Activated CD4-positive, alpha-beta T cell treated with anti-CD3 and anti-CD28 coated beads, Interleukin-2, amount 10 ng/mL, durations not matched to agents 24 days and 14 days (primary cell): ENCODE measurements at places on chromosomes 7 and 10. TPM values are rescaled to one million over a fixed set of nuclear protein-coding genes. Genes with fewer than 3 reads are reported as not detected.
A peak's percentile ranks its signal among the peaks of the same experiment; 100 is the strongest.

DNA sequence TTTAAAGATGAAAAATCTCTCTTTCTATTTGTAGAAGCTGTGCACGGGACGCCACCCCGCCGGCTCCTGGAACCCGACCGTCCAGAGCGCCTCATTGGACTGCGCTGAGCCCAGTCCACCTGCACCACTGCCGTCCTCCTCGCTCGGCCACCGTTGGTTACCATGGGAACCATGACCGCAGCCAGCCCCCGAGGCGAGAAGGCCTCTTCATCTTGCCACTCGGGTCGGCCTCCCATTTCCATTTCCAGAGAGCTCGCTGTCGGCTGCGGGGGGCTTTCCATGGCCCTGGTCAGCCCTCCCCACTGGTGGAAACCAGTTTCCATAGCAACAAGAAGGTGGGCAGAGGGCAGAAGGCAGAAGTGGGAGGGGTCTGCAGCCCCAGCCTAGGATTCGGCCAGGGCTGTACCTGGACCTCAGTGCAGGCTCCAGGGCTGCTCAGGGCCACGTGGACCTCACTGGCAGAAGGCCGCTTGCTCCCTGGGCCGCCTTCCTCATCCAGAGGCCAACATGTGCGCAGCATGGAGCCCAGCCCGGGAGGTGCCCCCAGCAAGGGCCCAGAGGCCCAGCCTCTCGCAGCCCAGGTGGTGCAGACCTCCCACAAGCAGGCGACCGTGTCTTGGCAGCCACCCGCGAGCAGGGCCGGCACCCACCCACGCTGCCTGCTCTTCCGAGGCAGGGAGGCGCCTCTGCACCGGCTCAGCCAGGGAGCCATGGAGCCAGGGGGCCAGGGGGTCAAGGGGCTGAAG lies 283.5 kb upstream of the PPP2R2D start:
- no peak overlapping the region for H3K4me3 ChIP-seq
- no peaks in the 10 kb centered on the region for H3K4me1 ChIP-seq
- DNase-seq, result peak; percentile 31
- no peak overlapping the region for H3K27ac ChIP-seq
- H3K36me3 ChIP-seq, result no peaks in the 10 kb centered on the region

- DNase-seq, result no peak
- peaks cover 2% of the 10 kb centered on the region for H3K4me1 ChIP-seq
- H3K27ac ChIP-seq, result no peak overlapping the region
- no peak overlapping the region for H3K4me3 ChIP-seq
- H3K27me3 ChIP-seq, result peaks cover 19% of the 10 kb centered on the region
These were observed 7.9 kb upstream of the INHBA start for GRCh38 chr7:41710838-41711237.

TLL2 gene
- not detected in 2 replicates for total RNA-seq

DNA sequence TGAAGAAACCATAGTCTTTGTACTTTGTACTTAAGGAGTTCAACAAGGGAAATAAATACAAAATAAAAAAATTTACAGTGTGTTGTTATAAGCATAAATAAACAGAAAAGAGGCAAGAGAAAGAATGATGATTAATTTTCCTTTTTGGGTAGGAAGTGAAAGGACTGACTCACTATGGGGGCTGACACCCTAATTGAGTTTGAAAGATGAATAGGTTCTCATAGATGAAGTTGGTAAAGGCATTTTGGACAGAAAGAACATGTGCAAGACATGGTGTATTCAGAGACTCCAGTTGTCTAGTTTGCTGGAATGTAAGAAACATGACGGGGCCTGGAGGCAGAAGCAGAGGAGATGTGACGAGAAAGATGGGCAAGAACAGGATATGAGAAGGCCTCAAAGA lies 83.7 kb downstream of the VPS50 start:
- no peak overlapping the region for H3K27ac ChIP-seq
- no peak for DNase-seq
- peaks cover 9% of the 10 kb centered on the region for H3K4me1 ChIP-seq
- H3K4me3 ChIP-seq, result no peak overlapping the region
- no peaks in the 10 kb centered on the region for H3K27me3 ChIP-seq

GRCh38 chr7:19353180-19353579 lies 208.0 kb upstream of the FERD3L start:
- H3K36me3 ChIP-seq, result no peaks in the 10 kb centered on the region
- H3K4me1 ChIP-seq, result no peaks in the 10 kb centered on the region
- DNase-seq, result no peak
- no peak overlapping the region for H3K27ac ChIP-seq
- no peak overlapping the region for H3K4me3 ChIP-seq

DNA sequence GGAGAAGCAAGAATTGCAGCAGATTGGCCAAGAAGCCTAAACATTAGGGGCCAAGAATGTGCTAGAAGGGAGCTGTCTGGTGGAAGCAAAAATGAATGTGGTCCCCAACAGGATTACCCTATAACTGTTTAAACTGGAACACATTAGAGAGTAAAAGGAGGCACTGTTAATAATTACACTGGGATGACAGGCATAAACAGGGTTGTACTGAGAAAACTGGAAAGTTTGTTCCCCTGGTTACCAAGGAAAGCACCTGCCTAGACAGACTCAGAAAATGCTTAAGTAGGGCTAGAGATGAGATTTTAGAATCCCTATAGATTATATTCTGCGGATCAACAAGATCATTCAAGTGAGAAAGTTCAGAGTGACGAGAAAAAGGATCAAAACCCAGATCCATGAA lies 100.8 kb downstream of the CTTNBP2 start:
- no peak overlapping the region for H3K4me3 ChIP-seq
- no peak overlapping the region for H3K27ac ChIP-seq
- H3K27me3 ChIP-seq, result no peaks in the 10 kb centered on the region
- no peaks in the 10 kb centered on the region for H3K4me1 ChIP-seq
- no peaks in the 10 kb centered on the region for H3K36me3 ChIP-seq

SPDYE16 gene
- total RNA-seq, result 0.47 TPM in 1 of 2 replicates, not detected in the other

DNA sequence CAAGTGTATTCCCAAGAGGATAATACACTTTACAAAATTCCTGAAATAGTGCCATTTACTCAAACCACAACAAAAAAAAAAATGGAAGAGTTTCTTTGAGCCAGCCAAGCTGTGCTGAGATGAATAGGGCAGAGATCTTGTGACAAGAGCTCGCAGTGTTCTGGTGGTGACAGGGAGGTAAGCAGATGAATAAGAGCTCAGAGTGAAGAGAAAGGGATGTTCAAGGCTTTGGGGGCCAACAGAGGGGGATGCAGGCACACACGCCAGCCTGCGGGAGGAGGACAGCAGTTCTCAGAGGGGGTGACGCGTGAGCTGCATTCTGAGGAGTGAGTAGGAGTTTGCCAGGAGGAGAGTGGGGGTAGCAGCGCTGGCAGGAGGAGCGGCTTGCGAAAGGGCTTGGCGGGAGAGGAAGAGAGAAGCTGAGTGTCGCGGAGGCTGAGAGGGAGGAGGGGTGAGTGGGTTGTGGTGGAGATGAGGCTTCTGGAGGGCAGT lies 194.4 kb upstream of the IMMP2L start:
- H3K36me3 ChIP-seq, result no peaks in the 10 kb centered on the region
- no peaks in the 10 kb centered on the region for H3K4me1 ChIP-seq
- peaks cover 14% of the 10 kb centered on the region for H3K27me3 ChIP-seq

- peaks cover 63% of the 10 kb centered on the region for H3K27me3 ChIP-seq
- no peak overlapping the region for H3K27ac ChIP-seq
- H3K4me1 ChIP-seq, result peaks cover 4% of the 10 kb centered on the region
These were observed 643 bp downstream of the SMO start for GRCh38 chr7:129188892-129189660.

DNA sequence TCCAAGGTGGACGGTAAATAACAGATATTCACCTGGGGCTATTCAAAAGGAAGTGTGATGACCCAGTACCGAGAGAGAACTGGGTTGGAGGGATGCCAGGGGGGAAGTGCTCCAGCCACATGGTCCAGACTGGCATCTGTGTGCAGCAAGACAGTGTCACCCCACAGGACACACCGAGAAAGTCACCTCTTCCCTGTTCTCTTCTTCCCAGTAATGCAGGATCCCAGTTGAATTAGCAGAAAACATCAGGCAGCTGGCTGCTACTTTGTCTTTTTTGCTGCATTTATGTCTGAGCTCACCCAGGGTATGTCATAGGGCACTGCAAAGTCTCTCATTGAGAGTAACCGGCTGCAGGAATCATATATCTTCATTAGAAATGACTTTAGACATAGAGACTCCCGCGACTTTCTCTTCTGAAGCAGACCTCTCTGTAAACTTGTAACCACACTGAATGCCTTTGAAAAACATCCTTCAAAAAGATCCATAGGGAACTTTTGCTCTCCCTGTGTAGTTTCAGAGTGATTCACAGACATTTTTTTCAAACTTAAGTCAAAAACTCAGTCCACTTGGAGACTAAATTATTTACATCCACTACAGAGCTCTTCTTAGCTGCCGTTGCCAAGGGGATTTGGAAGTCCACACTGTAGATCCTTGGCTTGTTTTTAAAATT lies 609.0 kb upstream of the DPP6 start:
- no peak overlapping the region for H3K4me3 ChIP-seq

CARD11 gene
- total RNA-seq, result 93.4 and 96.2 TPM in 2 replicates

GRCh38 chr7:47211519-47211973 lies 370.4 kb downstream of the TNS3 start:
- no peaks in the 10 kb centered on the region for H3K36me3 ChIP-seq
- H3K27me3 ChIP-seq, result no peaks in the 10 kb centered on the region
- H3K4me1 ChIP-seq, result no peaks in the 10 kb centered on the region
- no peak overlapping the region for H3K27ac ChIP-seq
- no peak overlapping the region for H3K4me3 ChIP-seq

DNA sequence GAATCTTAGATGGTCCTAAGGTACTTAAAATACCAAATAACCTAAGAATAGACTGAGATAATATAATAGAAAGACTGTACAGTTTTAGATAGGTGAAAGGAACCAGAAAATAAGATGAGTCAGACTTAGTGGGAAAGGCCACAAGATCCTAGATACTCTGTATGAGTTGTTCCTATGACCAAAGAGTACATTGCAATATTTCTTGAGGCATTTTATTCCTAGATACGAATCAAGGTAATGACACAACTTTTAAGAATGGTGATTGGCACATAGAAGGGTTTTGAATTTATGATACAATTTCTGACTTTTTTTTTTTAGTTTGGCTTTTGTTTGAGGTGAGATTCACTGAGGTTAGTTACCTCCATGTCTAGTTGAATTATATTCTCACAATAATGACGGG lies 30.2 kb downstream of the MGAM start:
- H3K27me3 ChIP-seq, result no peaks in the 10 kb centered on the region
- no peaks in the 10 kb centered on the region for H3K4me1 ChIP-seq
- no peak overlapping the region for H3K4me3 ChIP-seq

PRPS1L1 gene
- total RNA-seq, result not detected in 2 replicates
